ENCODE measurements at places on chromosomes 2 and 18.

GRCh38 chr18:40347261-40347660 is 1607.8 kb upstream of the PIK3C3 start:
- DNase-seq: no peak

- DNase-seq: no peak
Observed at GRCh38 chr2:114068438-114068837, 178.5 kb downstream of the ACTR3 start.

DNA sequence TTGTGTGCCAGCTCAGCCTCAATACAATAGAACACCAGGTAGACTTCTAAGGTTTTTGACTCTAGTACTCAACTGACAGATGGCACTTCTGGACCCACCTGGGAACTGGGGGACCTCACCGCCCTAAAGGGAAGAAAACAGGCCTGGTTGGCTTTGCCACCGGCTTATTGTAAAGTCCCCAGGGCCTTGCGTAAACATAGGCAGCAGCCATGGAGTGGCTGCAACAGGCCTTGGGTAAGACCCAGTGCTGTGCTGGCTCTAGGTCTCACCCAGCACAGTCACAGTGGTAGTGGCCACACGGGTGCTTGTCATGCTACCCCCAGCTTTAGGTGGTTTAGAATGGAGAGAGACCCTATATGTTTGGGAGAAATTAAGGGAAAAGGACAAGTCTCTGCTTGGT is 230.7 kb upstream of the SESTD1 start:
- DNase-seq: no peak

- DNase-seq: peak; percentile 48
Observed at GRCh38 chr2:172246649-172247048, 143.9 kb upstream of the DLX2 start.

DNA sequence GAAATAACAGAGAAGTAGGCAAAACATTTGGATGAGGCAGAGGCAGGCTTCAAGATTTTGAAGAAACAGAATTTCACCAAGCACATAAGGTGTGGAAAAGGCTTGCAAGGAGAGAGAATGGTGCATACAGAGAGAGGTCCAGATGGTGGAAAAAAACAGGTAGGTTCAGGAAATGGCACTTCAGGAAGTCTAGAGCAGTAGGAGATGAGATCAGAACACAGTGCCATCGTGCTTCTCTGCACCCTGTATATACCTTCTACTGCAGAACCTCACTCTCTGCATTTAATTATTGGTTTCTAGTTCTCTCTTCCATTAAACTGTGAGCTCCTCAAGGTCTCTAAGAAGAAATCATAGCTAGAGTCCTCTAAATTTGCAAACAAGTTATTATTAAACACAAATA is 2.4 kb downstream of the PAIP2B start:
- no peak for DNase-seq

GRCh38 chr2:234241656-234242458 is 191.4 kb downstream of the SPP2 start:
- peak; percentile 91 for DNase-seq

DNA sequence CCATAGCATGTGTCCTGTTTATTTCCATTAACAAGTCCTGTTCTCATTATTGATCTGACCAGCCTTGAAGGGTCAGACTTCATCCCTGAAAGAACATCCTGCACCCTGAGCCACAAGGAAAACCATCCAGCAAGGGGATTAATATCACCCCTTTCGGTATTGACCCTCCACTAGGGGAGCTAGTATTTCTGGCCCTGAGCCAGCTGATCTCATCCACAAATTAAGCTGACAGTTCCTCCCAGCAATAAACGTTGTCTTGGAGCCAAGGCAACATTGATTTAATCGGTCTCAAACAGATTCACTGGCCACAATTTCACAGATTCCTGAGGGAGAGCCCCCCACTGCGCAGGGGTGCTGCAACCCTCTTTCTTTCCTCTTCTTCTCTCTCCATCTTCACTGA is 353.1 kb upstream of the FANCL start:
- peak; percentile 33 for DNase-seq

DNA sequence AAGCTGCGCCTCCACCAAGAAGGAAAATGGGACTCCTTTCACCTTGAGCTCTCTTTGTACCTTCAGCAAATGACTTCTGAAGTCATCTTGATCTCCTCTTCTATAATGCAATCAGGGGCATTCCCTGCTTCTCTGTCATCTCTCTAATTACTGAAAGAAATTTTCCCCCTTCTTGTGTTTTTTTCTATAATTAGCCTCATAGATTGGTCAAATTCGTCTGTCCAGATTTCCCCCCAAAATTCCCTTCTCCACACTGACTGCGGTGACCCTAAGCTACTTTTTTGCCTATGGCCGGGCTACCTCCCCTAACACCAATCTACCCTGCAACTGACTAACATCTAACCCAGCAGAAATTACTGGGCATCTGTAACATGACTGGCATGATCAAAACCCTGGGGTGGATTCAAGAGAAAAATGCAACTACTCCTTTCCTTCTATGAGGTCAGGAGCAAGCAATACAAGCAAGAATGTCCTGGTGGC is 168.6 kb downstream of the BCL2 start:
- no peak for DNase-seq

DNA sequence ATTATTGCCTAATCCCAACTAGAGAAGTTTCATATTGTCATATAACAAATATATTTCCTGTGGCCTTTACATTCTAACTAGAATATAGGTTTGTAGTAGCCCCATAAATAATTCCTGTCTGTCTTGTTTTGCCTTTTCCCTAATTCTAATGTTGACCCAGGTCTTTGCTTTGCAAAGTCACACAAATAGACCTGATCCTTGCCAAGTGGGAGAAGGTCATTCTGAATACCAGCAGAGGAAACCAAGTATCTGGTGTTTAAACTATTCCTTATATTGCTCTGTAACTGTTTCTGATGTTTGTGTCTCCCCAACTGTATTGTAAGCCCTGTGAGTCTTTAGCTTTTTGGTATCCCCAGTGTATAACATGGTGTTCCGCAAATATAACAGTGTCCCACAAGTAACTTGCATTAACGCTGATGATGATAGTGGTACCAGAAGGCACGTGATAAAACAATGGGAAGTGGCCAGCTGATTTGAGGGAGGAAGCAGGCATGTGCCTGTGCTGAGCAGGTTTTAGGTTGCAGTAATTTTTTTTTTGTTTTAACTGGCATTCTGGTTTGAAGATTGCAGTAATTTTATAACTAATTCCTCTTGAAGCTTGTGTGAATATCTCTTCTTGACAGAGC is 11.1 kb downstream of the HADHB start:
- no peak for DNase-seq

DNA sequence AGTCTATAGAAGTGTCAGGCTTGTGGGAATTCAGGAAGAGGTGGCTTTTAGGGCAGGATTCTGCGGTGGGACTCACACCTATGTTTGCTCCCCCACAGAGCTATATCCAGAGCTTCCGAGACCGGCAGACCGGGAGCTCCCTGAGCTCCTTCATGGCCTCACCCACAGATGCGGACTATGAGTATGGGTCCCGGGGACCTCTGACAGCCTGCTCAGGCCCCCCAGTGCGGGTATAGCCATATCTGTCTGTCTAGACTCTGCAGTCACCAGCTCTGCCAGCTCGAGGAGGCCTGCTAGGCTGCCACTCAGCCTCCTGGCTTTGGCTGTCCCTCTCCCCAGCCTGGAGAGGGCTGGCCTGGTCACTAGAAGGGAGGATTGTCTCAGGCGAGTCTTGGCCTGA is 5.8 kb downstream of the TMEM198 start:
- DNase-seq: no peak

DNA sequence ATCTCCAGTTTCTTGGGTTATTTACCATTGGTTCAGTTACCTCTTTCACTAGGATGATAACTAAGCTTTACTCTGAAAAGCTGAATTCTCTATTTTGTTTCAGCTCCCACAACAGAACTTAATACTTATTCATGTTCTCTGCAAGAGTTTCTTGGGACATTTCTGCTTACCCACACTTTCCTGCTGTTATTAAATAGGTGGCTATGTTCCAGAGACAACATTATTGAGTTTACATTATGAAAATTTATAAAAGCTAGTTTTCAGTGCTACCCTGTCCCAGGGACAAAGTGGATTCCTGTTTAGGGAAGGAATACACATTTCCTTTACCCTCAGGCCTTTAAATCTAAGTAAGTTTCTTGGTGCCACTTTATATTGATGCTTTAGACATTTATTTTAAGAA is 7.0 kb upstream of the GPD2 start:
- DNase-seq: no peak

DNA sequence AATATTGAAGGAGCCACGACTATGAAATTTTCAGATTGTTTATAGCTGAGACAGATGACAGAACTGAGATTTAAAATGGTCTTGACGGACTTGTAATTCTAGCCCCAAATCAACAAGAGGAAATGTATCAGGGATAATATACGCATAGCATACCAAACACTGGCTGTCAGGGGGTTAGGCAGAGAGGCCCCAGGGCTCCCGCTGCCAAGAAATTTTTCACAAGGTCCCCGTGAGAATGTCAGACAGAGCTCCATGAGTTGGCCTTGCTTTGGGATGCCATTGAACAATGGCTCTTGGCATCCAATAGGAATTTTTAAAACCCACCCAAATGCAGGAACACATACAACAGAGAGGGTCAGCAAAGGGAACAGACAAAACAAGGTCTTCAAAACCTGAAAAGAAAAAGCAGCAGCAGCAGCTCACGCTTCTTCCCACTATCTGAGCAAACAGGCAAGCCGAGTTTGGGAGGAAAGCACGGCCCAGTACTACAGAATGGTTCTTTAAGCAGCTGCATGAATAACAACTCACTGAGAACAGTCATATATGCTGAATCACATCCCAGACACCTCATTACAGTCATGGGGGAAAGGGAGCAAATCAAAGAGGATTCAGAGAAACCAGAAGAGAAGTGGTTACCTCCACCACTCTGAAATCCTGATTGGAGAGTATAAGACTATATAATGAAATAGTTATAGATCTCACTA is 445.6 kb downstream of the RND3 start:
- DNase-seq: peak; percentile 65

- no peak for DNase-seq
Observed at GRCh38 chr2:220937245-220937644, 634.9 kb downstream of the EPHA4 start.

DNA sequence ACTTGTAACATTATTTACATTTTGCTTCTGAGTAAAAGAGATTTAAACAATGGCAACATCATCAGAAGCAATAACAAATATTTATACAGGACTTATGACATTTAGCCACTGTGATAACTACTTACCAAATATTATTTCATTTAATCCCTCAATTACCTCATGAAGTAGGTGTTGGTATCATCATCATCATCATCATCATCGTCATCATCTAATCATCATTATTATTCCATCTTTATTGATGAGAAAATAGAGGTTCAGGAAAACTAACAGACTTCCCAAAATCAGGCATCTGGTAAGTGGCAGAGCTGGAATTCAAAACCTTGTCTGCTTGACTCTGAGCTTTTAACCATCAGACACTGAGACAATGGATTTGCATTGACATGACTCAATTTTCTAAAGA is 204.4 kb downstream of the NCKAP5 start:
- no peak for DNase-seq

DNA sequence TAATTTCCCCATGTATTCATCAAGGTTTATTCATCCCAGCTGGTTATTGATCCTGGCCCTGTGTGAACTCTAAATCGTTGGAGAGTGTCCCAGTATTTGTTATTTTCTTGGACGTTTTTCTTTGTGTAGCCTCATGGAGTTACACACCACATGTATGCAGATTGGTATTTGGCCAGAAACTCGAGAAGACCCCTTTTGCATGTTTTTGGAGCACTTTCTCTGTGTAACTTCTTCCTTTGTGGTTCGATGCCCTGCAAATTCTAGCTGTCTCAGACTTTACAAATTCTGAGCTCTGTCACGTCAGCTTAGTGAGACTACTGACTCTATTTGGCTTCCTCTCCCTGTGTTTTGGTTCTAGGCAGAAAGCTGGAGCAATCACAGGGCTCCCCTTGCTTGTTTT is 198.7 kb downstream of the MCFD2 start:
- DNase-seq: peak; percentile 61

DNA sequence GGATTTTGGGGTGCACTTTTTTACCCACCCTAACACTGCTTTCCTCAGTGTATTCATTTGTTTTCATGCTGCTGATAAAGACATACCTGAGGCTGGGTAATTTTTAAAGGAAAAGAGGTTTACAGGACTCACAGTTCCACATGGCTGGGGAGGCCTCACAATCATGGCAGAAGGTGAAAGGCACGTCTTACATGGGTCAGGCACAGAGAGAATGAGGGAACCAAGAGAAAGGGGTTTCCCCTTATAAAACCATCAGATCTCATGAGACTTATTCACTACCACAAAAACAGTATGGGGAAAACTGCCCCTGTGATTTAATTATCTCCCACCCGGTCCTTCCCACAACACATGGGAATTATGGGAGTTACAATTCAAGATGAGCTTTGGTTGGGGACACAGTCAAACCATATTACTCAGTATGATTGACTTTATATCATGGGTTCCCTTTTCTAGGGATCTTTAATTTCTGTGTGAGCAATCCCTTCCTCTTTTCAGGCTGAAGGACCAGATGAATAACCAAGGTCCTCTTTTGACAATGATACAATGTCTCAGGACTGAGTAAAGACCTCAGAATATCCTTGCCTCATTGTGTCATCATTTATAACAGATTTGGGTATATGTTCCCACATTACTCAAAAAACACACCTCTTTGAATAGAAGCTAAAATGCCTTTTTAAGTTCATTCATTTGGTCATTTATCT is 100.1 kb upstream of the TRIB2 start:
- DNase-seq: no peak

GRCh38 chr2:53600815-53601214 is 166.8 kb upstream of the CHAC2 start:
- peak; percentile 12 for DNase-seq

DNA sequence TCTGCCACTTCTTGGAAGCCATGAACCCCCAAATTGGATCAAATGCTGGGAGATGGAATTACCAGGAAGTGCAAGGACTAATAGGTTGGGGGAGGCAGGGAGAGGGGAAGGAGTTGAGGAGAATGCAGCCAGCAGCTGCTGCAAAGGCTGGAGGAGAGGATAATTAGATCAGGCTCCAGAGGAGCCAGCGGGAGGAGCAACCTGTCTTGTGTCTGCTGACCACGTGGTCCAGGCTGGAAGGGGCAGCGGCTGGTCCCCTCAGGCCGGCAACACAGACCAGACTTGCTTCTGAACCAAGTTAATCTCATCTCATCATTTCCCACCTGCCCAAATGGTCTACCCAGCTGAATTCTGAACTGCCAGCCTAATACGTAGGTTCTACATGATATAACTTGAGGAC is 68.3 kb downstream of the MRO start:
- no peak for DNase-seq

DNA sequence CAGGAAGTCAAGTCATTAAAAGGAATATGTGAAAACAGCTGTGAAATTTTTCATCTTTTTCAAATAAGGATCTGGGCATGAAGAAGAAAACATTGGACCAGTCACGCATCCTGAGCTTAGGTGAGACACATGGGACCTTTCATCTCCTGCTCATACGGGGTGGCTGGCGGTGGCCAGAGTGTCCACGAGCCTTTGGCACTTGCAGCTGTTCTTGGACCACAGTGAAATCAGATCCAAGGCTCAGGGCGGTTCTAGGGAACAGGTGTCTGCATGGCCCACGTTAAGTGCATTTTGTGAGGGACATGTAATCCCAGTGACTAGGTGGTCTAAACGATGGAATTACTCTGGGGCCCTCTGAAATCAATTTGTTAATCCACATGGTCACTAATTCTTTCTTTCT is 212.7 kb upstream of the COPS8 start:
- DNase-seq: no peak

Data from fibroblast of skin of right biceps (primary cell).